ENCODE measurements at places on chromosomes 13 and 19.

DNA sequence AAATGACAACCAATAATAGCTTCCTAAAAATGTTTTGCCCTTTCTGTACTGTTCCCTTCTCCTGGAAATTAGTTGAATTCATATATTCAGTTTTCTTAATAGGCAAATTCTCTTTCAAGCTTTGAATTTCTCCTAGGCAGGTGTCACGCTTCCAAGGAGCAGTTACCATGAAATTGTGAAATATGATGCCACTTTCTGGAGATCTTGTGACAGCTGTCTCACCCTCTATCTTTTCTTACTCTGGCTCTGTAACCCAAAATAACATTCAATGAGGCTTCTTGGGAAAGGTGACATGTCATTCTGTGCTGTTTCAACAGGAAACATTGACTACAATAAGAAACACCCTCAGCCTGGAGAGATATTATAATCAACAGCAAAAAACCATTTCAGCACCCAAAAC lies 80.3 kb upstream of the MRI1 start:
- no peak for DNase-seq

- no peak for DNase-seq
Measured at GRCh38 chr13:43431841-43432240, 354.9 kb downstream of the ENOX1 start.

DNA sequence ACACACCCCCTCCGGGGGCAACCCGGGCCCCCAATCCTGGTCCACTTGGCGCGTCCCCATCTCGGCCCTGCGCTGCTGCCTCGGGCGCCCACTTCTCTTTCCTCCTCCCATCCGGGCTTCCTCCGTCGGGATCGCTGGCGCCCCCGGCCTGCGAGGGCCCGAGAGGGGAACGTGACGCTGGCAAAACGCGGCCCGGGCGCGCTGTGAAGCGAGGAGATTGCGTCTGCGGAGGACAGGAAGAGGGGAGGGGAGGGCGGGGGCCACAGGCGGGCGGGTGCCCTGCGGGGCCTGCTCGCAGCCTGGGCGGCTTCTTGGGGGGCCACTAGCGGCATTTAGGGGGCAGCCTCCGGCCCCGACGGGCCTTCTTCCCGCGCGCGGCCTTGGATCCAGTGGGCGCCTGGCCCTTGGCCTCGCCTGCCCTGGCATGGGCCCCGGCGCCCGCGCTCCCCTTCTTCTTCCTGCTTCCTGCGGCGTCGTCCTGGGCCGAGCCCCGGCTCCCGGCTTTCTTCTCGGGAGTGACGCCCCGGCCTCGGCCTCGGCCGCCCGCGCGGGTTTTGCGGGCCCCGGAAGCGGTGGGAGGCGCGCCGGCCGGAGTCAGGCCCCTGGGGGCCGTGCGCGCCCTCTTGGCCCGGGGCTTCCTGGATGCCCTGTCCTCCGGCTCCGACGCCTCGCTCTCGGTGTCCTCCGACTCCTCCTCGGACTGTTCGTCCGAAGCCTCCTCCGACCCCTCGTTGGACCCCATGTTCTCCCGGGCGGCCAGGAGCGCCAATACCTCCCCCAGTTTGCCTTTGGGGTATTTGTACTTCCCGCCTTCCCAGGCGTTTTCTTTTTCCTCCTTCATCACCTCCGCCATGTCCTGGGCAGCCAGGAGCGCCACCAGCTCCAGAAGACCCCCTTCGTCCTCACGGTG lies 2.2 kb downstream of the PNMA8B start:
- no peak for DNase-seq

DNA sequence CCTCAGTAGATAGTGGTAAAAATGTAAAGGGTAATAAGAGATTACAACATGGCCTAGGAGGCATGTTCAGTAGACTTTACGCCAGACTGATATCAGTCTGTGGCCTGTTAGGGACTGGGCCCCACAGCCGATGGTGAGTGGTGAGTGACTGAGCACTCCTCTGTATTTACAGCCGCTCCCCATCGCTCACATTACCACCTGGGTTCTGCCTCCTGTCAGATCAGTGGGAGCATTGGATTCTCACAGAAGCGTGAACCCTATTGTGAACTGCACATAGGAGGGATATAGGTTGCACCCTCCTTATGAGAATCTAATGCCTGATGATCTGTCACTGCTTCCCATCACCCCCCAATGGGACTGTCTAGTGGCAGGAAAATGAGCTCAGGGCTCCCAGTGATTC lies 17.9 kb downstream of the NLRP11 start:
- no peak for DNase-seq

DNA sequence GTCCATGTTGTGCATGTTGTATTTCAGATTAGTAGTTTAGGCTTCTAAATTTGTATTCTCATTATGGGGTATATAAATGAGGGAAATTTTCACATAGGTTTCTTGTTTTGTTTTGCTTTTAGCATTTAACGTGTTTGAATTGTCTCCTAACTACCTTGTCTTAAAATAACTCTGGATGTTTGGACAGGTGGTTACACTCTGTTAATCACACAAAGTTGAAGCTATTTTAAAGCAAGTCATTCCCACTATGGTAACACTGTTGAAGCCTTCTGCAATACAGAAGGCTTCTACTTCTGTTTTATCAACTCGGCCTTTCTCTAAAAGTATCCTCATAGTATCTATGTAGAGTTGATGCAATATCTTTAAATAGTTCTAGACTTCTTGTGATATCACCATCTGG lies 245.3 kb upstream of the HTR2A start:
- no peak for DNase-seq

Data from astrocyte of the cerebellum (primary cell).